HFFc6 (cell line): ENCODE measurements at places on chromosomes 16 and 17. TPM values are rescaled to one million over a fixed set of nuclear protein-coding genes. Genes with fewer than 3 reads are reported as not detected.
A peak's percentile ranks its signal among the peaks of the same experiment; 100 is the strongest.

DNA sequence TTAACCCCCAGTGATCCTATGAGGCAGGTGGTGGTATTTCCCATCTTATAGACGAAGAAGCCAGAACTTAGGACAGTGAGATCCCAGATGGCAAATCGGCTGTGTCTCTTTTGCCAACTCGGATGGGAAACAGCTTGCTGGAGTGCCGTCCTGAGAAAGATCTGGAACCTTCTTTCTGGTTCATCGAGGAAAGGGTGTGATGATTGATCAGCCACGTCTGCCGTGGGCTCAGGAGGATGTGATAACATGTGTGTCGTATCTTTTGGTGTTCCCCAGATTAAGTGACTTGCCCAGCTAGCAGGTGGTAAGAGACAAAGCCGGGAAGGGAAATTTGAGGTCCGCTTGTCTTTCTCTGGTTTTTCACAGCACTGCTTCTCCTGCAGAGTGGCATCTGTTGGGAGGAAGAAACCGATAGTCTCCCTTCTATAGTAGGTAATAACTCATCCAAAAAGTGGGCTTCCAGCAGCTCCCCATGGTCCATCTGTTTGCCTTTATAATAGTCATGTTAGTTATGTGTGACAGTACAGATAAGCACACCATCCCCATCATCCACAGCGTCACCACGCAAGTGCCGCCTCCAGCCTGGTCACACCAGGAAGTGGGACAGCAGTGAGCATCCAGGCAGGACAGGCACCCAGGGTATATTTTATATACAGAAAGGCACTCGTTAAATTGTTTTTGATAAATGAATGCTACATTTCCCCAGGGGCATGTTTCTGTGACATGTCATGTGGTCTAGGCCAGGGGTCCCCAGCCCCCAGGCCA lies 175.5 kb downstream of the KATNIP start:
- no peak for DNase-seq

DNA sequence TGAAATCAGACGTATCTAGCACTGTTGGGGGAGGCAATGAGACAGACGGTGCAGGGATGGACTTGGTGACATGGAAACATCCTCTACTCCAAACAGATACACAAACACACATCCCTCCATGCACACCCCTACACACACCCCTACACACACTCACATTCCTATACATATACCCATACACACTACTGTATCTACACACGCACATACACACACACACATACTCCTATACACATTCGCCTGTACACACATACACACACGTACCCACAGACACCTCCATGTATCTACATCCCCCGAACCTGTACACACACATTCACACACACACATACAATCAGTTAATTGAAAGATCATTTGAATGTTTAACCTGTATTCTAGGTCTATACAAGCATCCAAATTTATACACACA lies 53.5 kb downstream of the MAF start:
- no peak for DNase-seq

- no peak for DNase-seq
Measured at GRCh38 chr16:48540222-48540900, 69.6 kb downstream of the N4BP1 start.

DNA sequence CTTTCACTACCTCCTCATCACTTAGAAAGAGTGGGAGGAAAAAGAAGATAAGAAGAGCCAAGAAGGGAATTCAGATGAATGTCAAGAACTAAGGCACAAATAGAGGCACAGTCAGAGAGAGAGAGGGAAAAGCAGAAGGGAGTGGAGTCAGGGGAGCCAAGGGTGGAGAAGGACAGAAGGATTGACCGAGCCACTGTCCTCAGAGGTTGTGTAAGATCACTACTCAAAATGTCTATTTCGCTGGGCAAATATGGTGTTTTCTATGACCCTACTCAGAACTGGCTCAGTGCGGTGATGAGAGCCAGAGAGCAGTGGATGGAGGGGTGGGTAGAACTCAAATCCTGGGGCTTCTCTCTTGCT lies 139.2 kb upstream of the HS3ST2 start:
- no peak for DNase-seq

- DNase-seq: peak; percentile 28
Measured at GRCh38 chr16:12646490-12647274, 157.0 kb downstream of the CPPED1 start.

GRCh38 chr17:64092113-64092512 lies 37.8 kb downstream of the ERN1 start:
- no peak for DNase-seq

DNA sequence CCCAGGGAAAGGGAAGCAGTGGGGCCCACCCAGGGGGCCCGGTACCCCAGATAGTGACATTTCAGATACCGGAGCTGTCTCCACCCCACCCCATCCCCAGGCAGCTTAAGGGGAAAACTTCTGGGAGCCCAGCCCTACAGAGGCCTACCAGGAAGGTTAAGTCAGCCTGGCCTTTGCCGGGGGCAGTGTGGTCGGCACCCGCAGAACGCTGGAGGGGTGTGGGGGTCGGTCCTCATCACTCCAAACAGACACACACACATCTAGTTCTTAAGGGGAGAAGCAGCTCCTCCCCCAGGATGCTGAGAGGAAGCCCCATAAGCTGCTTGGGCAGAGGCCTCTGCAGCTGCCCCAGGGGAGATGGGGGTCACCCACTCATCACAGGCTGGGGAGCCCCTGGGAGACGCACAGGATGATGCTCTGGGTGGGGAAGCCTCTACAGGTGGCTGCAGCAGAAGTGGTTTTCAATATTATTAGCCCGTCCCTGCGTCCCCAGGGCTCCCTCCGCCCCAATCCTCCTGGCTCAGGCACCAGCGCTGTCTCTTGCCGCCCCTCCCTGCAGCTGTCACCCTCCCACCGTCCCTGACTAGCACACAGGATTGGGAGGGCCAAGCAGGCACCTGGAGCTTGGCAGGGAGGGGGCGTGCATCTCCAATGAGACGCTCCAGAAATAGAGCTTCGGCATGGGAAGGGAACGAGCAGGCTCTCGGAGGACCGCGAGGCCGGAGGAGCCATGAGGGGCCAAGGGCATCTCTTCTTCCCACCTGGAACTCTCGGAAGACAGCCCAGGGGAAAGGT lies 1.4 kb upstream of the ABR start:
- DNase-seq: no peak

- no peak for DNase-seq
Measured at GRCh38 chr16:73237601-73238000, 189.7 kb upstream of the ZFHX3 start.

- no peak for DNase-seq
Measured at GRCh38 chr16:26905336-26905735, 161.4 kb upstream of the C16orf82 start.

DNA sequence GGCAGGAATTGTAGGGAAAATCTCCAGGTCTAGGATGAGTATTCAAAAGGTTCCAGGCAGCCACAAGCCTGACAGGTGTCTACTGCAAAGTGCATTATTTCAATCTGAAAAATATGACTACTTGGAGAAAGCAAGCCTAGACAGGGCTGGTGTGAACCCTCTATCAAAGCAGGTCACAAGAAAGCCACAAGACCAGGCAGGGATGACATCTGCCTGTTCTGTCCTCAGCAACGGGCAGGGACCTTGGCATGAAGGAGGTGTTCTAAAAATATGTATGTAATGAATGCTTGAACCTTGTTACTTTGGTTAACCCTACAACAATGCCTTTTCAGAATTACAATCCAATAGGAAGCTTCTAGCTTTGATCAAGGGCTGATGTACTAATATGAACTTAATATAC lies 1.2 kb upstream of the COX6A2 start:
- no peak for DNase-seq

DNA sequence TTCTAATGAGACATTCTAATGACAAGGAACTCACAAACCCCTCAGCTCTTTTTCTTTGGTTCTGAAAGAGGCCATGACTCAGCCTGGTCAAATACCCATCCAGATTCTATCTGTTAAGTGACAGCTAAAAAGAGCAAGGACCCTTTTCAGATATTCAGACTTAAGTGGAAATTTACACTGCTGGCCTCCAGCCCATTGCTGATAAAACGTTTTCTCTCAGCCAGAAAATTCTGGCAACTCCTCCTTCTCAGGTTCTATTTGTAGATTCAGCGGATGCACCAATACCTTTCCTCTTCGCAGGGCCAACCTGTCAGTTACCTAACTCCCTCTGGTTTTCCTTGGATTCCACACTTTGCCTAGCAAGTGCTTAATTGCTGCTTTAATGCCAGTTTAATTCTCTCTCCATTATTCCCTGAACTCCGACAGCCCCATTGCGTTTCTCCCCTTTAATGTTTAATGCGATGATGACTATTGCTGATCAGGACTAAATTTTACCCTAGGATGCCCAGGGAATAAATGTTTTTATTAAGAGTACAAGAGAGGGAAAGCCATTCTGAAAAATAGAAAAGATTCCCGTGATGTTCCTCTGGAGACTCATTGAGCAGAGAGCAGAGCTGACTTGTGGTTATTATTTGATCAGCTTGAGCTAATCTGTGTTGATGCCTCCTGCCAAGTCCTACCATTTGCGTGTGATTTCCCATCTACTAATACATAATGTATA lies 35.9 kb upstream of the TOM1L1 start:
- DNase-seq: no peak

GRCh38 chr17:19250421-19251173 lies 13.4 kb downstream of the EPN2 start:
- DNase-seq: no peak

DNA sequence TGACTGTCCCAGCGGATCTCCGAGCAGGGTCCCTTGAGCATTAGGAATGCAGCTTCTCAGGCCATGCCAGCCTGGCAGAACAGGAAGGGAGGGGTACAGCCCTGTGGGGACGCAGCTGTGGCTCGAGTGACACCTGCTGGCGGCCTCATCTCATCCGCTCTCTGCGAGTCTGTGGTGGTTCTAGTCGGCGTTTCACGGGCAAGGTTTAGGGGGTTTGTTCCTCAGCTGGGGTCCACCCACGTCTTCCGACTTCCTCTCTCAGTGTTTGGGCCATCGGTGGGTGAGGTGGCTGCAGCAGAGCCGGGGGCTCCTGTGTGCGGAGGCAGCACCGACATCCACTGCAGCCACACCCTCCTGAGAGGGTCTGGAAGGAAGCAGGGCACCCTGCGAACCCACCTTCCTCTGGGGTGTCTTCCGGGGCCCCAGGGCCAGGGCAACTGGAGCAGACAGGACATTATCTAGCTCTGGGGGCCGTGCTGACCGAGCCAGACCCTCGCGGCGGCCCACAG lies 33.3 kb downstream of the JPH3 start:
- DNase-seq: peak; percentile 5

The KRTAP1-5 gene
- total RNA-seq: 74.7 to 105 TPM (median 87.6 TPM) in 3 replicates

The HOXB8 gene
- total RNA-seq: not detected in 3 replicates

The GP1BA gene
- not detected in 2 replicates for total RNA-seq

The ATAD5 gene
- total RNA-seq: 2.7 and 3.6 TPM in 2 replicates
